Sigmoid colon (tissue), 7 donors: ENCODE measurements at places on chromosomes 7 and 10.

GRCh38 chr7:131026297-131027000 lies 292.4 kb upstream of the KLF14 start:
- no peak for DNase-seq

GRCh38 chr7:55969391-55969790 lies 5.0 kb downstream of the NIPSNAP2 start:
- no peak for DNase-seq

GRCh38 chr7:78953726-78954363 lies 499.6 kb downstream of the MAGI2 start:
- DNase-seq = no peak

GRCh38 chr7:36527549-36527913 lies 137.9 kb downstream of the ANLN start:
- no peak for DNase-seq

- peak; percentile 77 for DNase-seq
Measured at GRCh38 chr10:15791816-15792524, 68.3 kb downstream of the MINDY3 start.

GRCh38 chr10:7957591-7957990 lies 96.9 kb upstream of the GATA3 start:
- DNase-seq = no peak

GRCh38 chr10:110336111-110336721 lies 31.5 kb upstream of the SMNDC1 start:
- no peak for DNase-seq

DNA sequence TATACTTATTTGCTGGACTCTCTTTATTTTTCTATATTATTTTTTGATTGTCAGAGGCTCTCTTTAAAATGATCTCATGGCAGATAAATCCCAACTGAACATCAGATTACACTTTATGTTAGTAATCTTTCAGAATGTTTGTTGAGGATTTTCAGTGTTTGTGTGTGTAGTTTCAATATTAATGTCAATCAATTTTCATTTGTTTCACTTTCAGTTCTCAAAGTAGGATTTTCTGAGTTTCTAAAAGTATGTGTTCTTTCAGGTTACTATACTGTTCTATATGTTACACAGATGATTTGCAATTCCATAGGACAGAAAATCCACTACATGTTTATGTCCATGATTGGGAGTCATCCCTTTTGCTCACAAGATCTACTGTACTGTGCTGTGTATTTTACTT lies 311.9 kb upstream of the POT1 start:
- DNase-seq = no peak

DNA sequence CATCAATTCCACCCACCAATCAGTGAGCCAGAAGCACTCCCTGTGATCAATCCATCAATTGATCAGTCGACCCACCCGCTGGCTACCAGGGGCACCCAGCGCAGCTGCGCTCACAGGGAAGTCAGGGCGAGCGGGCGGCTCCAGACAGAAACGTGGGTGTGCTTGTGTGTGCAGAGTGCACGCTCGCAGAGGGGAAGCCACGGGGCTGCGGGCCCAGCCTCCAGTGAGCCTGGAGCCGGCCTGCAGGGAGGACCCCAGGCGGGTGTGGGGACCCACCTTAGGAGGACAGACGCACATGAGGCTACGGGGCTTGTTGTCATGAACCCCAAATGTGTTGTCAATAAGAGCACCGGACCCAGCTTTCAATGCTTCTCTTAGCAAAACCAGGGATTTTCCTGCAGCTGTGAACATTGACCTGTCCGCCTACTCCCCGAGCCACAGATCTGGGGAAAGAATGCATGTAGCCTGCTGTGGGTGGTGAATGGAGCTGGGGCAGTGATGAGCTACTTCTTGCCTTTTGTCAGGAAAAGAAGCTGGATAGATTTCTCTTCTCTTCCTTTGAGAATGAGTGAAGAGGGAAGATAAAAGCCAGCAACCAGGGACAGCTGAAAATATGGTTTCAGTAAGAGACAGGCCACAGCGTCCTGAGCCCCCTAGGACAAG lies 497.8 kb downstream of the DNAJB6 start:
- no peak for DNase-seq

DNA sequence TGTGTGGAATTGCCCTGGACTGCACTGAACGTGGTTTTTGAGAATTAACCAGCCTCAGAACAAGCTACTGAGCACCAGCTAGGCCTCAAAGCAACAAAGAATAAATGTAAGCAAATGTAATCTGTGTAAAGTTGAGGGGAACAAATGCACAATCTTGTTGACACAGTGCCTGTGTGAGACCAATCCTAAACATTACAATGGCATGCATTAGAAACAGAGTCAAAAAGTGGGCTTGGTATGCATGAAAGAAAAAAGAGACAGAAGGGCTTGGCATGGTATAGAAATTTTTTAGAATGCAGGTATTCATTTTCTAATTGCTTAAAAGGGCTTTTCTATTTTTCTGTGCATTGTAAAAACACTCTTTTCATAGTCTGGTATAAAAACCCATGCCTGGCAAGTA lies 224.3 kb downstream of the POU6F2 start:
- no peak for DNase-seq

GRCh38 chr7:155454183-155455112 lies 3.5 kb upstream of the EN2 start:
- no peak for DNase-seq

GRCh38 chr10:91576096-91576545 lies 56.8 kb downstream of the PPP1R3C start:
- DNase-seq = no peak

DNA sequence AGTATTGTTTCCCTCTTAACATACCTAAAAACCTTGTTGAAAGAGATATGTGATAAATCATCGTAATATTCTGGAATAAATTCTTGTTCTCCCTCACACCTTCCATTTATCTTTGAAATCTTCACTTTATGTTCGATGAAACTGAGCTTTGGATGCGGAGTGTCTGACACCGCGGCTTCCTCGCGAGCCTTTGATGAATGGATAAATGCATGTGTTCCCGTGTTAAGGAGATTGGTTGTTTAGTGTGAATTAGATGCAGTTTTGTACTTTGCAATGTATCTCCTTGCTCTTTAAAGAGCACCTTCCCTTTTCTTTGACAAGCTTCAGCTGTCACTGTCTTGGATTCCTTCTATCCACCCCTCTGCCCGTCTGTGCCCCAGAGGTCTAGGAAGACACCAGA lies 138.1 kb downstream of the DOCK1 start:
- no peak for DNase-seq

- no peak for DNase-seq
Measured at GRCh38 chr7:79458796-79459195, 5.3 kb upstream of the MAGI2 start.

- no peak for DNase-seq
Measured at GRCh38 chr7:81688622-81689411, 81.0 kb downstream of the HGF start.

GRCh38 chr7:133789974-133790373 lies 337.2 kb upstream of the LRGUK start:
- no peak for DNase-seq

DNA sequence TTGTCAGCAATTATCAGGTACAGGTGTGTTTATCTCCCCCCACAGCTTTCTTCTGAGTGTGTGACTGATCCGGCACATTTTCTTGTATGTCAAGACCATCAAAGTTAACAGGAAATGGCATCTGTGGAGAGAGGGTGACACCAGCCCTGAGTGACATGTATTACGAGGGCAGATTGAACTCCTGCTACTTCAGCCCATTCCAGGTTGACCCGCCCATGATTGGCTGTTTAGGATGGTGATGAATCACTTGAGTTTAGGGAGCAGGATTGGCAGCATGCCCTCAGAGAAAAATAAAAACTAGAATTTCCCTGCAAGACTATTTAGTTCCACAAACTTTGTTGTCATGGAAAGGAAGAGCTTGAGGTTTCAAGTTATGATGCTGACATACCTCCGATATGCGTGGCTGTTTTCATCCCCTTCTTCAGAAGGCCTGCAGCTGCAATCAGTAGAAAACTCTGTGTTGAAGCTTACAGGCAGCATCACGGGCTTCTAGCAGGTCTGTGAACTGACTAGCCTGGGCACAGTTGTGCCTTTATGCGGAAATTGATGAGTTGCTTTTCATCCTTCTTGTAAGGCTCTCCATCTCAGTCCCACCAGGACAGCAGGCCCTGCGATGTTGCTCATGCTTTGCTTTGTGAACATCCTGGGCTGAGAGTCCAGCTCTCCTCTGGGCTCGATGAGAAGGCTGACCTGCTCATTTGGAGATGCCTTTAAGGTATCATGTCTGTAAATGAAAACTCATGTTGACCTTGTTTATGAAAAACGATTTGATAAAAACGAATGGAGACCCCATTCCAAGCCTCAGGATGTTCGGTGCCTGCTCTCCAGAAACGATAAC lies 8.0 kb upstream of the CELF2 start:
- no peak for DNase-seq

DNA sequence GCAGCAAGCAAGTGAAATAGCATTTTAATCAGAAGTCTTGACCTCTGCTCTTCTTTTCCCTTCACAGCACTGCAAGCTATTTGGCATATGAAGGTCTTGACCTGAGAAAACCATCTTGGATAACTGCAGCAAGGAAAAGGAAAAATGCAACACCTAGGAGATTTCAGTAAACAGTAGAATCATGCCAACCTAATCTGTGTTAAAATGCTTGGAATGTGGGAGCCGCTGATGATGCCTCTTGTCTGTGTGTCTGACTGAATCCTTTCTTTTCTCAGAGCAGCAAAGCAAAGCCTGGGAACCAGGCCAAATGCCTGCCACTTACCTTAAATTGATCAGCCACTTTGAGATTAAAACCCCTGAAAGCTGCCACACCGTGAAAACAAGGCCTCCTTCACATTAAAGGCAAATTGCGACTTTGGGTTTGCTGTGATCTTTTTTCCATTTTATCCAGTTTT lies 80.4 kb upstream of the CDK6 start:
- no peak for DNase-seq

GRCh38 chr7:37942934-37943610 lies 22.6 kb downstream of the EPDR1 start:
- DNase-seq = peak; percentile 73

DNA sequence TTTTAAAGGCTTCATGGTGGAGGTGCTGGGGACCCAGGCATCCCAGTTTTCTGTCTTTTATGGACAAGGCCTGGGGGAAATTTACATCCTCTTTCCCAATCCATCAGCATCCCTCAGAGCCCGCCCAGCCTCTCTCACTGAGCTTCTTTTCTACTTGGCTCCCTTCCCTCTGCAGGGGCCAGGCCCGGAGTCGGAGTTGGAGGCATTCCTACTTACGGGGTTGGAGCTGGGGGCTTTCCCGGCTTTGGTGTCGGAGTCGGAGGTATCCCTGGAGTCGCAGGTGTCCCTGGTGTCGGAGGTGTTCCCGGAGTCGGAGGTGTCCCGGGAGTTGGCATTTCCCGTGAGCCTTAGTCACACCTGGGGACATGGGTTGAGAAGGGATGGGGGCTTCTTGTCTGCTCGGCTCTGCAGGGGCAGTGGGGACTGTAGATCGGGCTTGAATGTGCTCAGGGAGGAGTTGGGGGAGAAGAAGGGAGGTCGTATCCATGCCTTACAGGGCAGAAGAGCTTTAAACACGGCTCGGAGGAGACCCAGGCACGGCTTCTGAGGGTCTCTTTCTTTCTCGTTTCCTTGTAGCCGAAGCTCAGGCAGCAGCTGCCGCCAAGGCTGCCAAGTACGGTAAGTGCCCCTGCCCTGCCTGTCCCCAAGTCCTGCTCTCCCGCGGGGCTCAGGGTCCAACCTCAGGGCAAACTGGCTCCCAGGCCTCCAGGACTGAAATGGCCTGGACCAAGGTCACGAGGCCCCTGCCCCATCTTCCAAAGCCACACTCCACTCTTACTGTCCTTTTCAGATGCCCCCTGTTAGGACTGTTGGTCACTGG lies 27.3 kb upstream of the LIMK1 start:
- no peak for DNase-seq

- no peak for DNase-seq
Measured at GRCh38 chr10:28089467-28089866, 90.6 kb upstream of the ODAD2 start.

DNA sequence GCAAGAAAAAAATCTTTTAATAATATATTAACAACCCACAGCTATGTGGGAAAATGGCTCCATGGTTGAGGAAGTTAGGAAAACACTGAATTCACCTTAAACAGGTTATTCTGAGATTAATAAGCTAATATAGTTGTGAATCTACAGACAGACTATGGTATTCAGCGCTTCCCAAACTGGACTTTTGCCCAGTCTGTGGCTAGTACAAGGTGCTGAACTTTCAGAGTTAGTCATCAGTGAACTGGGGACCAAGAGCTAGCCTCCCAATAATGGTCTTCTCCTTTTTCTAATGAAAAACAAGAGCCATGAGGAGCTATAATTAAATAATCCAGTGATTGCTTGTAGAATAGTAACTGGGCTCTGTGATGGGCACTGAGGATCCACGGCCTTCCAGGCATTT lies 65.3 kb downstream of the FRMPD2 start:
- DNase-seq = no peak

DNA sequence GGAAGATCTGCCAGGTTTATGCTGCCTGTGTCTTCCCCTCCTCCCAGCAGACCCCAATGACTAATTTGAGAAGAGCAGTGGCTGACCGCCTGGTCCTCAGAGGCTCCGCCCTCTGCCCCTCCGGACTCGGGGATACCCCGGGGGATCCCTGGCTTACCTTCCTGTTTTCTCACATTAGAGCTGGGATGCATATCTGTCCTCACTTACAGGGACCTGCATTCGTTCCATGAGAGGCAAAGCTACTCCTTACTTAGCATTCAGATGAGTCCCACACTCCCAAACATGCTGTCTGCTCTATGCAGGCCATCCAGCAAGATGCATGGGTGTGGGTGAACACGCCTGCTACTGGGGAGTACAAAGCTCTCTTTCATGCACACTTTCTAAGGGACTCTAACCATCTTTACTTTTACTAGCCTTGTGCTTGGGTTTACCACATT lies 24.0 kb downstream of the VOPP1 start:
- DNase-seq = no peak

GRCh38 chr10:72540193-72540807 lies 85.6 kb downstream of the MICU1 start:
- DNase-seq = no peak

DNA sequence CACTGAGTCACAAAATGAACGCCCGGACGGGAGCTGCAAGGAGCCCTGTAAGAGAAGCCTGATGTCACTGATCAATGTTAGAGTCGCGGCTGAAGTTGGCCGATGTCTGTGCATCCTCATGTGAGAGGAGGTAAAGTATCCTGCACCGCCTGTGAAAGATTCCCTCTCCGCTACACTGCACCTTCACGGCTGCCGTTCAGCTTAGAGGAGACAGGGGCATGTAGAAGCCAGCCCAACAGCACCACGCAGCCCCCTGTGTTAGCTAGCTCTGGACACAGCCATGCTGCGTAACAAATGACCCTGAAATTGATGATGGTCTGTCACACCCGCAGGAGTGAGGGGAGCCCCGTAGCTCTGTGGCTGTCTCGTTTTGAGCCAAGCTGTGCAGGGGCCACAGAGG lies 81.5 kb upstream of the DIP2C start:
- DNase-seq = no peak

- DNase-seq = no peak
Measured at GRCh38 chr10:122558452-122558851, 2.1 kb upstream of the DMBT1 start.

DNA sequence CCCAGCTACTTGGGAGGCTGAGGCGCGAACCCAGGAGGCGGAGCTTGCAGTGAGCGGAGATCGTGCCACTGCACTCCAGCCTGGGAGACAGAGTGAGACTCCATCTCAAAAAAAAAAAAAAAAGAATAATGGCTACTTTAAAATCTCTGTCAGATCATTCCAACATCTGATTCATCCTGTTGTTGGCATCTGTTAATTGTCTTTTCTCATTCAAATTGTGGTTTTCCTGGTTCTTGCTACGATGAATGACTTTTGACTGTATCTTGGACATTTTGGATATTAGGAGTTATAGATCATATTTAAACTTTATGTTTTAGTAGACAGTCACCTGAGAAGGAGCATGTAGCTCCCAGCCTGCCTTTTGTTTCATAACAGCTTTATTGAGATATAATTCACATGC lies 8.5 kb downstream of the TPST1 start:
- no peak for DNase-seq
